HS-27A (cell line): ENCODE measurements at places on chromosomes 6 and 20.
A peak's percentile ranks its signal among the peaks of the same experiment; 100 is the strongest.

DNA sequence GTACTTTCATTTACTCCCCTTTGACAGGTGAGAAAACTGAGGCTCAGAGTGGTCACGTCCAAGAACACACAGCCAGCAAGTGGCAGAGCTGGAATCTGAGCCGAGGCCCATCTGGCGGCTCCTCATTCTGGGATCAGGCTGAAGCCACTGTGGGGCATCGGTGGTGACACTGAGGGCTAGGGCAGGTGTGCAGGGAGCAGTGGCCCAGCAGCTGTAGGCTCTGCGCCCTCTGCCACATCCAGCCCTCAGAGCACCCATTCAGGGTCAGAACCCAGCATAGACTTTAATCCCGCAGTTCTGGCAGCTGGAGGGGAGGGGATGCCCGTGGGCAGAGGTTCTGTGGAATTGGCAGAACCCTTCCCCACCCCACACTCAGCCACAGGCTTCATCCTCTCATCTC is 210.3 kb downstream of the PREX1 start:
- DNase-seq, result no peak

DNA sequence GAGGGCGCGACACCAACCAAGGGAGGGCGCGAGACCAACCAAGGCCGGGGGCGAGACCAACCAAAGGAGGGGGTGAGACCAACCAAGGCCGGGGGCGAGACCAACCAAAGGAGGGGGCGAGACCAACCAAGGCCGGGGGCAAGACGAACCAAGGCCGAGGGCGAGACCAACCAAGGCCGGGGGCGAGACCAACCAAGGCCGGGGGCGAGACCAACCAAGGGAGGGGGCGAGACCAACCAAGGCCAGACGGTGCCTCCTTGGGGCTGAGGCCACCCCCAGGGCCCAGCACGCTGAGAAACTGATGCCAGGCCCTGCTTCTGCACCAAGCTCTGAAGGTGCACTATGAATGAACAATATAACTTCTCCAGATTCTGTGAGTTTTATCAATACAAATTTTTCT is 87.2 kb downstream of the TAF4 start:
- DNase-seq, result no peak

GRCh38 chr6:85464722-85465150 is 14.9 kb downstream of the NT5E start:
- DNase-seq, result peak; percentile 85

- no peak for DNase-seq
Measured at GRCh38 chr6:47405273-47405672, 72.3 kb upstream of the CD2AP start.

DNA sequence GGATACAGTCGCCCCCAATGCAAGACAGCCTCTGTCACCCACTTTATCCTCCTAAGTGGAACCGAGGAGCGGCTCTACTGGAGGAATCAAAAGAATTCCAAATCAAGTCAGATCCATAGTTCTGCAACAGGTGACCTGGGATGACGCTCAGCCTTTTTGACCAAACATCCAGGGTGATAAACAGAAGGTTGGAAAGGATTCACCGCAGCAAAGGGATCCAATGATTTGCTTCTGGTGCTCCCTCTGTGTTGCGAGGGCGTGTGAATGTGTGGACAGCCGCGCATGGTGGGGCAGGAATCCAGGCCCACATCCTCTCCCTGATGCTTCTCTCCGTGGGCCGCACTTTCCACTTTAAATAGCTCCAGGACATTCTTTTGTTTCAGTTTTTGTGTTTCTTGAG is 116.8 kb upstream of the CDH4 start:
- DNase-seq, result no peak

GRCh38 chr6:45661661-45662060 is 283.9 kb upstream of the SUPT3H start:
- no peak for DNase-seq

- DNase-seq, result peak; percentile 27
Measured at GRCh38 chr6:9250852-9251251, 815.5 kb upstream of the SLC35B3 start.

- no peak for DNase-seq
Measured at GRCh38 chr20:24690408-24690807, 221.0 kb downstream of the SYNDIG1 start.

DNA sequence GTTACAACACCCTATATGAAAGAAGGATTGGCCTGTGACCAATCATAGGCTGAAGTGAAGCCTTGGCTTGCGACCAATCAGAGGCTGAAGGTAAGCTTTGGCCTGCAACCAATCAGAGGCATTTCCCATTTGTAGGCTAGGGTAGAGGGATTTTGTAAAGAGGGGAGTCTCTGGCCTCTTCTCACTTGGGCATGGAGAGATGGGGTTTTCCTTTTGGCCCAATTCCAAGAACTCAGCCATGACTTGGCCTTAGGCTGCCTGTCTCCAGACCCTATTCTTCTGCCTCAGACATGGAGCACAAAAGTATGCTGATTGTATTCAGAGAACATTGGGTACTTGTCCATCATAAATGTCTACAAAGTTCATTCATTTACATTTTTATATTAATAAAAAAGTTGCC is 308.3 kb downstream of the UTRN start:
- DNase-seq, result no peak
